ENCODE measurements at places on chromosomes 3 and 15.

DNA sequence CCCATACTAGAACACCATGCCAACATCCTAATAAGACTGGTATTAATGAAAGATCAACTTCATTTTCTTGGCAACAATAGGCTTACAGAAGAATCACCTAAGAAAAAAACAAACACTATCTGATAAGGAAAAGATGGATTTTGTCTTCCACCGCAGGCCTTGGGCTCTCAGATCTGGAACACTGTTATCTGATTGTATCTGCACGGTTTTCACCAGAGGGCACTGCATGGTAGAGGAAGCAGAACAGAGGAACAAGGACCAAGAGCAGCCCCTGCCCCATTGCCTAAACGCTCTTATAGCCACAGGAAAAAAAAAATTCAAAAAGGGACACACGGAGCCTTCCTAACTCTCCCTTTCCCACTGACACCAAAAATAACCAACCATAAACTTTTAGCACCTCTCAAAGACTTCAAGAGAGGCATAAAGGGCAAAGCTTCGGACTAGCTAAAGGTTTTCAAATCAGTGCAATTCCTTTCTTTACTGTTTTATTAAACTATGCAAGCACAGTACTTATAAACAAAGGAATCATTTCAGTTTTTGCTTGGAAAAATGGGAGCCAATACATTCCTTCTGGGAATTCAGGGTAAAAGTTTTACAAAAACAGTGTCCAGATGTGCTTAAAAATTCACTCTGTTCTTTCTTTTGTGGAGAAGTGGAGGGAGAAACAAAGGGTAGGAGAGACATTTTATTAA lies 23.3 kb downstream of the IL17RD start:
- DNase-seq: no peak

GRCh38 chr3:131630097-131630496 lies 127.3 kb upstream of the MRPL3 start:
- DNase-seq: no peak

- no peak for DNase-seq
These were observed 20.3 kb downstream of the EHD4 start for GRCh38 chr15:41952013-41952563.

GRCh38 chr15:84781495-84781894 lies 33.1 kb downstream of the ZNF592 start:
- DNase-seq: no peak

GRCh38 chr3:37287776-37288175 lies 113.4 kb upstream of the LRRFIP2 start:
- DNase-seq: no peak

DNA sequence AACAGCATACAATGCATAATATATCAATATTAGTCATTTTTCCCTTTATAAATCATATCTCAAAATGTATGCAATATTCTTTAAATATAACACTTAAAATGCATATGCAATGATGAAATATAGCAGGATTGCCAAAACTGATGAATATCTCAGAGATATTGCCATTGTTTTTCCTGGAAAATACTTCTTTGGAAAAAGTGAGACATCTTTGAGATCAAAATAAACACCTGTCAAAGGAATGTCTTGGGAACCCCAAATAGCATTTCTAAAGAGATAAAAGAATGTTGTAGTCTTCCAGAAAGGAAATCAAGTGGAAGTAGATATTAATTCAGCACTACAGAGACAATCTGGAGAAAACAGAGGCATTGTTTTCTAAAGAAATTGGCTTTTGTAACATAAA lies 457.8 kb upstream of the UBE2E2 start:
- no peak for DNase-seq

GRCh38 chr3:57985176-57985983 lies 22.8 kb upstream of the FLNB start:
- no peak for DNase-seq

DNA sequence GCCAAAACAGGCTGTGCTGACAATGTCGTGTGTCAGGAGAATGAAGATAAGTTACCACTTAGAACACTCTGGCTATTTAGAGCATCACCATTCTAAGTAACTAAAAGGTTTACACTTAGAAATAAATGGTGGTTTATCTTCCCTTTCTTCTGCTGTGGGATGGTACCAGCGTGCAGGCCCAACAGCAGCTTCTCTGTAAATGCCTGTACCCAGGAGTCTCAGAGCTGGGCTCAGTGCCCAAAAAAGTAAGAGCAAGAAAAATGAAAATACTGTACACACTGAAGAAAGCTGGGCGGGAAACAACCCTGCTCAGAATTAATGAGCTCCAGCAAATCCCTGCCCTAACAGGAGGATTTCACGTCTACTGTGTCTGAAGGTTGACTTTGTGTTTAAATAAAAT lies 206.5 kb downstream of the MFSD1 start:
- no peak for DNase-seq

- DNase-seq: peak; percentile 20
These were observed 32.7 kb downstream of the ZNF385D start for GRCh38 chr3:21718161-21718765.

- DNase-seq: no peak
These were observed 14.9 kb upstream of the GCNT3 start for GRCh38 chr15:59596640-59597039.

- no peak for DNase-seq
These were observed at the start of gene CA12 for GRCh38 chr15:63381301-63382204. Gene CA12 (minus strand): TSS chr15:63381846. CDS start chr15:63381720, 126 bp downstream.

DNA sequence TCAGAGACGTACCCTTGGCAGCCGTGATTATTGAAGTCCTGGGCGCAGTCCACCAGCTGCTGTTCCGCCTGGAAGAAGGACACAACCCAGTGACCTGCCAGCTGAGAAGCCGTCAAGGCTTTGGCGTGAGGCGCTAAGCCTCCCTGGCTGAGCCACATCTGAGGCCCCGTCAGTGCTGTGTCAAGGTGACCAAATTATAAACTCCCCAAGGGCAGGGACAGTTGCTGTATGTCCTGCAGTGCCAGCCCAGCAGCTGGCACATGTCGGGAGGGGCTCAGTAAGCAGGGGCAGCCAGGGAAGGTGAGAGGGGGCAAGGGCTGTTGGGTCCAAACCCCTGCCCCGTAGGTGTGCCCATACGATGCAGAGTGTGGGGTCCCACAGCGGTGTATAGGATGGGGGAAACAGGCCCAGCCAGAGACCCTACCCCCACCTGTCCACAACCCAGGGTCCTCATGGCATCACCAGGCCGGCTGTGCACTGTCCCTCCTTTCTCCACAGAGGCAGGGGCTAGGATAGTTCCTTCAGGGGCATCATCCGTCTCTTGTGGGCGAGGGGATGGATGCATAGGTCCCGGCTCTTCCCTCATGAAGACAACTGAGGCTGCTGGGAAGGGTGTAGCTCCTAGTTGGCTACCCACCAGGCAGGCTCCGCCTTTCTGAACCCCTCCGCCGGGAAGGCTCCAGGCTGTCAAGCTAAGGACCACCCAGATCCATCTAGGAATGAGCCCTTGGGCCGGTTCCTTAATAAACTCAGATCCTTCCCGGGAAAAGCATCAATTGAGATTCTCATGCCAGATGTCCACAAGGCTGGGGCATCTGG lies 13.2 kb downstream of the CTSH start:
- DNase-seq: no peak

DNA sequence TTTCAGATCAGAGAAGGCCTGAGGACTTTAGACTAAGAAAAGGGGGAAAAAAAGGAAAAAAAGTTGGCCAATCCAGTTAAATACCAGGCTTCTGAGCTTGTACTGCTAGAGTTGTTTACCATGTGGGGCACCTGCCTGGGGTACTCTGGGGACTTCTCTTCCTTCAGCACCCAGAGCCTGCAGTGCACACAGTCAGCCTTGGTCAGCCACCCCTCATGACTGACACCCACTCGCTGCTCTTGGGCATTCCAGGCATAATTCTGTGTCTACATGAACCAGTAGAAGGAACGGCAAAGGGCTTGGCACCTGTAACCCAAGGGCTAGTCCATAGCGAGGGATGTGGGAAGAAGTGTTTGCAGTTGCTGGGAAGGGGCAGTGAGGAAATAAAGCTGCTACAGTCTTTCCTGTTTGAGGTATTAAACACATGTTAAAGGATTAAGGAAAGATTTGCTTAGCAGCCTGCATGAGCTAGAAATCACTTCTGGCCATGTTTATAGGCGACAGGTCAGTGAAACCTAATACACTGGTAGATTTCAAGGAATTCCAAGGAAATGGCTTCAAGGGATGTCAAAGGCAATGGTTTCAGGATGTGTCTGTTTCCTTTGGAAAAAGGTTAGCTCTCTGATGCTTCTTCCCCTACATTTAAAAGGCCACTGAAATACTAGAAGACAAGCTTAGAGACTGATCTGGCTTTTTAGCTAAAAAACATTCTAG lies 232.5 kb downstream of the CHST2 start:
- DNase-seq: no peak

- no peak for DNase-seq
These were observed 6.8 kb downstream of the STOML1 start for GRCh38 chr15:73985101-73985873.

DNA sequence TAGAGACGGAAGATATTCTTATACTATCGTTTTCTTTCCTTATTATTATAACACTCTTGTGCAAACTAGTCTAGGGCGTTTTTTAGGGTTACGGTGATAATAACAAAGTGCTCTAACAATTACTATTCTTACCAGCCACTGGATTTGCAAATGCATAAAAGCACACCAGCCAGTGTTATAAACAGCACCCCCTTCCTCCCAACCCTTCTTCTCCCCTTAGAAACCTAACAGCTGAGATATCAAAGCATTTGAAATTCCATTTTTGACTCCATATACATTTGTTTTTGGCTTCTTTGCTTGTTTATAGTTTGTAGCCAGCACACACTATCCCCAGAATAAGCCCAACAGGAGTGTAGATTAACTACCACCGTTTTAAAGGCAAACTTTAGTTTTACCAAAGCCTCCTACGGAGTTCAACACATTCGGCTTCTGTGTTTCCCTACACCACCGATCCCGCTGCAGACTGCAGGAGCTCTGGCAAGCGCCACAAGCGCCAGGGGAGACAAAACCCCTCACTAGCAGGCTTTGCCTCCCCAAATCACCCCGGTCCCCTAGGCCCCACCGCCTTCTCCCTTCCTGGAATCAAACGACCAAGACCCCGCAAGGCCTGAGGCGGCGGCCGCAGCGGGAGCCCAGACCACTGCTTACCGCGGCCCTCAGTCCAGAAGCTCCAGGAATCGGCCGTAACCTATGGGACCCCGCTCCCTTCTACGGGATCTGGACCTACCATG lies 461 bp downstream of the COPB2 start:
- no peak for DNase-seq

GRCh38 chr15:86316726-86317383 lies 237.2 kb downstream of the AGBL1 start:
- no peak for DNase-seq

DNA sequence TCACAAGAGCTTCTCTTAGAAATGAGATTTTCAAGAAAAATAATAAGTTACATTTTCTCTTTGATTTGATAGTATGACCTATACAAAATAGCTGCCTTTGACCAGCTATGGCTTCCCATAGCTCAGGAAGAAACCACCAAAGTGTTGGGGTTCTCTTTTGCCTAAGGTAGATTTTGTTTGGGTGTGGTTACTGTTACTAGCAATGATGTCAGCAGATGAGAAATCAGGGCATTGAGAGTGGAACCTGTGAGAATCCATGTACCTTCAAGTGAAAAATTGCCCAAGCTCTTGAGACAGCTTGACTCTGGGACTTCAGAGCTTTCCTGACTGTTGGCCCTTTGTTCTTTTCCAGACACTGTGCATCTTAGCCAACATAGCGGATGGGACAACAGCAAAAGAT lies 45.6 kb downstream of the NME9 start:
- no peak for DNase-seq

- DNase-seq: no peak
These were observed 17.9 kb upstream of the RPUSD3 start for GRCh38 chr3:9861626-9862130.

DNA sequence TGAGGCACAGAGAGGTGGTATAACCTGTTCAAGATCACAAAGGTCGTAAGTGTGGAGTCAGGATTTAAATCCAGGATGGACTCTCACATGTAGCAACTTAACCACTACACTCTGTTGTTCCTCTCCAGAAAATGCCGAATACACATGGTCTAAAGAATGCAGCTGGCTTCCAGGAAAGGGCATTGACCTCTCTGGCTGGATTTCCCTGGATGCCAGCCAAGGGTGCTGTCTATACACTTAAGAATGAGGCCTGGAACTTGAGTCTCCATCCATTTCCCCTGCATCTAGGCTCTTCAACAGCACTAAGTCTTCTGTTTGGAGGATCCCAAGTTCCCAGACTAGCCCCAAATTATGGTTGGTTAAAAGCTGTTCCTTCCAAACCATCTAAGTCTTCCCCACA lies 60.5 kb downstream of the CERS3 start:
- DNase-seq: no peak

DNA sequence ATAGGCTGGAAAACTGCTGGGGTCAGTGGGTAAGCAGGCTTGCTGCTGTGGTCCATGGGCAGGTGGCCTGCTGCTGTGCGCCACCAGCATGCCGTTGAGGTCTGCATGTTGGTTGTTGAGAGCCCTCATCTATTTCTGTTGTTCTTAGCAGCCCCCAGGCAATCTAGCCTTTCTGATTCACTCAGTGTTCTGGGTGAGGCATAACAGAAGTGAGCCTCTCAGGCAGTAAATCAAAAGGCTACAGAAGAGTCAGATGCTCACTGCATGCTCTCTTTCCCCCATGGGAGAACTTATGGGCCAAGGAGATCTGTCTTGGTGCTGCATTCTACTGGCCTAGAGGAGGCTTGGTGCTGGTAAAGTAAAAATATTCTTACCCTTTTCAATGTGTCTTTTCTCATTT lies 67.8 kb upstream of the ATP10A start:
- no peak for DNase-seq

- DNase-seq: no peak
These were observed 38.8 kb upstream of the PLXND1 start for GRCh38 chr3:129645286-129645685.

Measured in smooth muscle cell of the brain vasculature (primary cell).